Hematopoietic multipotent progenitor cell treated with erythropoietin and hydrocortisone succinate and interleukin-3 and kit ligand, for 4 days (in vitro differentiated cells): ENCODE measurements at places on chromosomes 11 and 22.

- no peak for DNase-seq
These were observed 4.2 kb downstream of the CLDN5 start for GRCh38 chr22:19520007-19520406.

GRCh38 chr11:110713449-110713776, 1.2 kb upstream of the ARHGAP20 start:
- DNase-seq, result no peak

DNA sequence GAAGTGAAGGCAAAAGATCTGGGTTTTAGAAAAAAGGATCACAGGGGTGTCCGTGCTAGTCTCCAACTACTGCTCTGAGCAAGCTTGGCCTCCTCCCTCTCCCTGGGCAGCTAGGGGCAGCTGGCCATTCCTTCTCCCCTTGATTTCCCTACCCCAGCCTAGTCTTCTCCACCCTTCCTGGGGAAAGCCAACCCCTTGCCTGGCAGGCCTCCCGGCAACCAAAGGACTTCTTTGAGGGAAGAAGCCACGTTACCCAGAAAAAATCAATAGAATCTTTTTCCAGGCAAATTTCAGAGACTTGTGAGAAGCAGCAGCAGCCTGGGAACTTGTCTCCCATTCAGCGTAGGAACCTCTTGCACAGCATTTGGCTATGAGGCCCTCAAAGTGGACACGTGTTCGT, 91.5 kb downstream of the MIAT start:
- DNase-seq, result no peak

DNA sequence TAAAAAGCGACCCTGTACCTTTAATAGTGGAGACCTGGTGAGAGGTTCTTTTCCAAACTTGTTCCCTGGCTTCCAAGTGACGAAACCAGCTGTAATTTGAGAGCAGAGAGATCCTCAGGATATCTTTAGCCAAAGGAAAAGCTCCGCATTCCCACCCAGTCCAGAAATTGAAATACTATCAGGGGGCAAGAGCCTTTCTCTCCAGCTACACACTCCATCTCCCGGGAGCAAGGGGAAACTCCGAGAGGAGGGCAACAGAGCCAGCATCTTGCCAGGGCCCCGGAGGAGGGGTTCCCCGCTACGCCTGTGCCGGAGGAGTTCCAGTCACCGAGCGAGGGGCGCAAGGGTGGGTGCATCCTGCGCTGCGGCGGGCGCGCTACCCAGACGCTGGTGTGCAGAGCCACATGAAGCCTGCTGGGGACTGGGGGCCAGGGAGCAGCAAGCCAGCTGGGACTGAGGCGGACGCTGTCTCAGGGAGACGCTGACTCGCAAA, at the start of gene FIBIN:
Gene FIBIN, plus strand, starts transcription at position 148 of the 493 bp plus-strand sequence. CDS start 415 bp downstream, outside the sequence.
- DNase-seq, result no peak

GRCh38 chr11:133137939-133138338, 394.4 kb downstream of the OPCML start:
- DNase-seq, result no peak

GRCh38 chr11:58513747-58514367, 6.0 kb upstream of the OR5B21 start:
- DNase-seq, result peak; percentile 77

DNA sequence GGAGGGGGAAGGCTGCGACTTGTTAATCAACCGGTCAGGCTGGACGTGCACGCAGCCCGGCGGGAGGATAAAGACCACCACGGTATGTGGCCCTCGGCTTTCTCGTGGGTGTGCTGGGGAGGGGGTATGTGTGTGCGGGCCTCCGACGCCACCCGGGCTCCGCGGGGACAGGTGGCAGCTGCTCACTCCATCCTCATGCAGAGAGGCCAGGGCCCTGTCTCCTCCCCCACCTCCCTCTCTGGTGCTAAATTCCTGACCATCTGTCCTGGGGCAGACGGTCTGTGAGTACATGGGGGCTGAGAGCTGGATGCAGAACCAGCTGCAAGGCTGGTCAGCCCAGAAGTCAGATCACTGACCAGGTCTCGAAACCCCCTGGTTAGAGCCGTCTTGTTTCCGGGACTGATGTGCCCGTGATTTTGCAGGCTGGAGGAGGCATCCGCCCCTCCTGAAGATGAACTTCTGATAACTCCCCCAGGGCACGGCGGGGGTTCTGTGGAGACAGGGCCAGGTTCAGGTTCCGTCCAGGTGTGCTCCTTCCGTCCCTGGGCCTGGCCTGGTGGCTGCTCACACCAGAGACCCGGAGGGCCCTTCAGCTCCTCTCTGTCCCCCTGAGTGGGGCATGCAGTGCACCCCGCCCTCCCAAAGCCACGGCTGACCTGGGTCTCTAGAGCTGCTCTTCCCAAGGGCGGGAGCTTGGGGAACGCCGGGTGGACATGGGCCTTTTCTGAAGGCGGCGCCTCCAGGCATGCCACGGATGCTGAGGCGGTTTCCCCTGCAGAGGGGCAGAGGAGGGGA, 1119.7 kb downstream of the BRD1 start:
- no peak for DNase-seq

DNA sequence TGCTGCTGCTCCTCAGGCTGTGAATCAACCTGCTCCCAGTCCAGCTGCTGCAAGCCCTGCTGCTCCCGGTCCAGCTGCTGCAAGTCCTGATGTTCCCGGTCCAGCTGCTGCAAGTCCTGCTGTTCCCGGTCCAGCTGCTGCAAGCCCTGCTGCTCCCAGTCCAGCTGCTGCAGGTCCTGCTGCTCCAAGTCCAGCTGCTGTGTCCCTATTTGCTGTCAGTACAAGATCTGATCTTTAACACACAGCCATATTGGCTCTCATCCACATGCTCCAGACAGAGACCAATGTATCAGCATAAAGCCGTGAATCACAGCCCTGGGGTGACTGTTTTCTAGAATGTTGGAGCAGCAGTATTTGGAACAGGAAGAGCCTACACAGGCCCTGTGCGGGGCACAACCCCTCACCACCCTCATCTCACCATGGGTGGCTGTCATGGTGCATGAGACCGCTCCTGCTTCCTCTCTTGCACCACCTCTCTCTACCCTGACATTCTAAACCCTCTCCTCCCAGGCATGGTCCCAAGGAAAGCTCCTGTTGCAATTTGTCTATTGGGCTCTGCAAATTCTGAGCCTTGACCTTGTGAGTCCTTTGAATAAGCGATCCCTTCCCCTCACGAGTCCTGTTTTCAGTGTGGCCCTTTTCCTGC, 3.5 kb downstream of the KRTAP5-10 start:
- DNase-seq, result no peak

GRCh38 chr11:17185938-17186337, 21.8 kb downstream of the PIK3C2A start:
- DNase-seq, result no peak

DNA sequence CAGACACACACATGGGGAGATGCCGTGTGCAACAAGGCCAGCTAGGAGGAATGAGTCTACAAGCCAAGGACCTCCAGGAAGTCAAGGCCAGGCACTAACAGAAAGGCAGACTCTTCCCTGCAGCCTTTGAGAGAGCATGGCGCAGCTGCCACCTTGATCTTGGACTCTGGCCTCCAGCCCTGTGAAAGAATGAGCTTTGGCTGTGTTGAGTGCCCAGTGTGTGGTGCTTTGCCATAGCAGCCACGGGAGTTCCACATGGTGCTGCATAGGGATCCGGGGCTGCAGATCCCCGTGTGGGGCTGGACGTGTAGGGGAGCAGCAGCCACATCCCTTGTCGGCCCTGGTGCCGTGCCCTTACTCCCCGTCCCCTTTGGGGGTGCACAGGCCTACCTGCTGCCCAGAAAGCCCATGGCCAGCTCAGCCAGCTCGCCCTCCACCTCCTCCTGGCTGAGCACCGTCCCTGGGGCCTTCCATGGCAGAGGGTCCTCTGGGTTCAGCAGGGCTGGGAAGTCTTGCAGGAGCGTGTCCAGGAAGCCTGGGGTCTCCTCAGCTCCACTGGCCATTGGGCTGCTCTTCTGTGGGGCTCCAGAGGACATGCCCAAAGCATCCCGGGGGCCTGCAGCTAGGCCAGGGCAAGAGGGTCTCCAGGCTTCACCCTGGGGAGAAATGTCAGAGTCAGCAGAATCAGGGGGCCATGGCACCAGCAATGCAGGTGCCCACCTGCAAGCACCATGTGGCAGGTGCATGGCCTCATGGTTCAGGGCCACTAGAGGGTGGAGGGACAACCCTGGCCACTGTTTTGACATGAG, 7.0 kb downstream of the PPM1F start:
- no peak for DNase-seq

GRCh38 chr11:94741022-94741679, 27.0 kb upstream of the AMOTL1 start:
- peak; percentile 71 for DNase-seq

GRCh38 chr11:119121811-119122124, 388 bp downstream of the HINFP start:
- DNase-seq, result no peak

DNA sequence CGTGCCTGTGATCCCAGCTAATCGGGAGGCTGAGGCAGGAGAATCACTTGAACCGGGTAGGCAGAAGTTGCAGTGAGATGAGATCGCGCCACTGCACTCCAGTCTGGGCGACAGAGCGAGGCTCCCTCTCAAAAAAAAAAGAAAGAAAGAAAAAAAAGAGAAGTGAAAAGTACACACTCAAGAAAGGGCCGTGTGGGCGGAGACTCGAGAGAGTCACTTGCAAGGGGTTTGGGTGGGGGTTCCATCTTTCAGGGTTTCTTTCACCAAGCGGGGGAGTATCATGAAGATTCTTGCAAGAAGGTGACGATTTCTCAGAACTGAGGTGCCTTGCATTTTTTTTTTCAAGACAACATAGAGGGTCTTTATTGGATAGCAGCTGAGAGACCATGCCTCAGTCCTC, 4.0 kb upstream of the IFITM5 start:
- no peak for DNase-seq

DNA sequence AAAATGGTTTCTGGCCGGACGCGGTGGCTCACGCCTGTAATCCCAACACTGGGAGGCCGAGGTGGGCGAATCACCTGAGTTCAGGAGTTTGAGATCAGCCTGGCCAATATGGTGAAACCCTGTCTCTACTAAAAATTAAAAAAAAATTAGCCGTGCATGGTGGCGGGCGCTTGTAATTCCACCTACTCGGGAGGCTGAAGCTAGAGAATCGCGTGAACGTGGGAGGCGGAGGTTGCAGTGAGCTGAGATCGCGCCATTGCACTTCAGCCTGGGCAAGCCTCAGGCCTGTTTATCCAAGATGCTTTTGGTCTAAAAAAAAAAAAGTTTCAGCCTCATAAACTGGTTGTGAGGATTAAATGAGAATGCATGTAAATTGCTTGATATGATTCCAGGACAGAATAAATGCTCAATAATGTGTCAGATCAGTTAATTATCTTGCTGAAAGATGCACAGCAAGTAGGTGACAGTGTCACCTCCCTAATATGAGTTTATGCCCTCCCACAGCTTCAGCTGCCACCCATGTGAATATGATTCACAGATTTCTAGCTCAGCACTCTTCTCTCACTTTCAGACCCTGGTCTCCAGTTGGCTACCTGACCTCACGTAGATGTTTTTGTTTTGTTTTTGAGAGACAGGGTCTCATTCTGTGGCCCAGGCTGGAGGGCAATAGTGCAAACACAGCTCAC, 1.1 kb upstream of the ALG8 start:
- no peak for DNase-seq

- no peak for DNase-seq
These were observed 31.2 kb upstream of the PRAME start for GRCh38 chr22:22590136-22590891.

DNA sequence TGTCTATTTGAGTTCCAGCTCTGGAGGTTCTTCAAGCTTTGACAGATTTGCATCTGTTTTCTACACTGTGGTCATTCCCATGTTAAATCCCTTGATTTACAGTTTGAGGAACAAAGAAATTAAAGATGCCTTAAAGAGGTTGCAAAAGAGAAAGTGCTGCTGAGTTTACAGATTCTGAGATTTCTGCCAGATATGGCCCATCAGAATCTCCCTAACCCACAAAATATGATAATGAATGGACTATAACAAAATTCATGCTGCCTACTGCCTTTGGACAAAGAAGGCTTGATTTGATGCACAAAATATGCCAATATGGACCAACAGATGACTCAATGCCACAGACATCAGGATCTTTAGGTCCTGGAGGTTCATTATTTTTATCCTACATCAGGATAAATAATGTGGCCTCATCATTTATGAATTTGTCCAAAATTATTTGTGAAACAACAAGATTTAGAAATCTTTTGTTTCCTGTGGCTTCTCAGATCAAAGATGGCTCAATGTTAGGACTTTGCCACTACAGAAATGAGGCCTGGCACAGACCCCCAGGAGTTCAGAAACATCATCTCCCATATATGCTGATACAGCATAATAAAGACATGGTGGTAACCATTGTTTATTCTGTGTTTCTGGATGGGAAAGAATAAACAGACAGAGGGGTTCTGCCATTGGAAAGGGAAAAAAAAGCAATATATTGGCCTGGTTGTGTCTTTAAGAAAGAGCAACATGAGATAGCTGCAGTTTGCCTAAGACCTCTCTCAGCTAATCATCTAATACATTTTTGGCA, 6.7 kb downstream of the OR5AN1 start:
- DNase-seq, result no peak

DNA sequence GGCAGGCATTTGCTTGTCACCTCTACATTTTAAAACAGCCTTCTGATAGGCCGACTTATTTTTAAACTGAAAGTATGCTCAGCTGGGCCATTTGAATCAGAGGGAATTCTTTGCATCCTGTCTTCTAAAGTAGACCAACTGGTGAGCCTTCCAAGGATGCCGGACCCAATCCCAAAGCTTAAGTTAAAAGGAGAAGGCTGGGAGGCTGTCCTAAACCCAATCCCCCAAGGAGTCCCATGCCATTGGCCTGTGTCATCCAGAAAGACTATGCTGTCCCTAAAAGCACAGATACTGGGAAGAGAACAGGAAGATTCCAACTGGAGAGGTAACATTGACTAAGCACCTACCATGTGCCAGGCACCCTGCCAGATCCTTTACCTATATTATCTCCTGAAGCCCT, 18.0 kb downstream of the TENM4 start:
- no peak for DNase-seq

- no peak for DNase-seq
These were observed 20.0 kb downstream of the SYT13 start for GRCh38 chr11:45265969-45266675.

DNA sequence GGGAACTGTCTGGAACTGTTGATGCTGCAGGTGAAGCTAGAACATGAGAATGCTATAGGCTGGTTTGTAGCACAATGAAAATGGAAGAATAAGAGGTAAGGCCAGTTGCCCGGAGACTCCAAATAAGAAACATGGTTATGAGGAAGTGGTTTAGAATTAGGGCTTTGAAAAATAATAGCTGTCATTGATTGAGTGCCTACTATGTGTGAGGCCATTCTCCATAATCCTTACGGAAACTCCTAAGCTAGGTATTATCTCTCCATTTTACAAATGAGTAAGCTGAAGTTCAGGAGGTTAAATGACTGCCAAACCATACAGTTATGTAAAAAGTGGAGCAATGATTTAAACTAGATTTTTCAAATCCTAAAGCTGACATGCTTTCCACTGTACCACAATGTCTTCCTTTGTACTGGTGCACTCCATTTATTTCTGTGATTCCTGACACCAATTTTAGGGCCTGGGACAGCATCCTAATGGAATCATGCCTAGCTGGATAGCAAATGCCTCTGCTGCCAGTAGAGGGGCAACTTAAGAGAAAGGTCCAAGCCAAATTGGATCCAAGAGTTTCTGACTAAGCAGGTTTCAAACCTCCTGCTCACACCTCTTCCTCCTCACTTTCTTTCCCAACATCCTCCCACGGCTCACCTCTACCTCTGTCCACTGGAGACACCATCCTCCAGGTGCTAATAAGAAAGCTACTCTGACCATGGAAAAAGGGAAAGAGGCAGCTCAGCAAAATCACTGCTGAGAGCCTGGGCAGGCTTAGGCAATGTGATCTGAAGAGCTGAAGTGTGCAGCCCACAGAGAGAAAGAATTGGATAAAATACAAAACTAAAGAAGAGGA, 46.9 kb upstream of the PICALM start:
- no peak for DNase-seq
